ENCODE measurements at places on chromosomes 1 and 21.

DNA sequence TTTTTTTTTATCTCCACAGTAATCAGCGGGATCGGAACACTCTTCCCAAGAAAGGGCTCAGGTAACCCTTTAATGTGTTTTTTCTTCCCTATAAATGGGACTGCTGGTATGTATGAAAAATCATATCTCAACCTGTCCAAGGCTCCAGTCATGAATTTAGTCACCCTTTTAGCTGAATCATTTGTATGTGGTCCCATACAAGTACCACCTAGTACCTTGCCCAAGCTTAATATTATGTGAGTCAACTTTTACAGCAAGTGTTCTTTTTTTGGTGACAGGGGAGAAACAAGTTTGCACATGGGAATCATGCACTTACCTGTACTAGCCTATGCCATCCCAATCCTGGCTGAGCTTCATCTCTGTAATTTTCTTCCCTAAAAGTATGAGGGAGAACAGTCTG is 43.7 kb upstream of the IPO9 start:
- no peak for DNase-seq

DNA sequence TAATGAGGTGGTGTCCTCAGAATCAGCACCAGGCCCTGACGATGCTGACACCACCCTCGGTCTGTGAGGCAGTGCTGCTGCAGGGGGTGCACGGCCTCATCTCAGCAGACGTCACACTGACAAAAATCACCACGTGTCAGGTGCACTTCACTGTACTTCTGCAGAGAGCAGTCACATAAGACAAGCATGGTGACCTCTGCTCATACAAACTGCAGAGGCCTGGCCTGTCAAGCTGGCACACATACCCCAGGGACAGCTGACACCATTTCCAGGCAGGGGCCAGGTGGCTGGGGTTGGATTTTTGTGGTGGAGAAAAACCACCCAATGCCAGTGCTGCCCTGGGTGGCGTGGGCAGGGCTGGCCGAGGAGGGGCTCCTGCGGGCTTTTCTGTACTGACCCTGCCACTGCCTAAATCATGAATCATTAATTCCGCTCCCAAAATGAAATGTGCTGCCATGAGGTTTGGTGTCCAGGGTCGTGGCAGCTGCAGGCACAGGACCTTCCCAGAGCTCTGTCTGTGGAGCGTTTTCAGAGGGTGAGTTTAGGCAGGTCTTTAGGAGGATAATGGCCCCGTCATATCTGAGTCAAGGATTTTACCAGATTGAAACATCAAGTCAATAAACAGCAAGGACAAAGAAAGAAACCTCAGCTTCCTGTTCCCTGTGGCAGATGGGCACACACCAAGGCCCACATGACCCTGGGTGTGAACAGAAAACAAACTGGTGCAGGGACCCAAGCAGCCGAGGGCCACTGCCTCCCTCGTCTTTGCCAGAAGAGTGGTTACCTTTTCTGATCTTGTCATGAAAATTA is 33.4 kb upstream of the GPR153 start:
- no peak for DNase-seq

GRCh38 chr1:107264561-107264960 is 123.7 kb downstream of the NTNG1 start:
- DNase-seq: no peak

DNA sequence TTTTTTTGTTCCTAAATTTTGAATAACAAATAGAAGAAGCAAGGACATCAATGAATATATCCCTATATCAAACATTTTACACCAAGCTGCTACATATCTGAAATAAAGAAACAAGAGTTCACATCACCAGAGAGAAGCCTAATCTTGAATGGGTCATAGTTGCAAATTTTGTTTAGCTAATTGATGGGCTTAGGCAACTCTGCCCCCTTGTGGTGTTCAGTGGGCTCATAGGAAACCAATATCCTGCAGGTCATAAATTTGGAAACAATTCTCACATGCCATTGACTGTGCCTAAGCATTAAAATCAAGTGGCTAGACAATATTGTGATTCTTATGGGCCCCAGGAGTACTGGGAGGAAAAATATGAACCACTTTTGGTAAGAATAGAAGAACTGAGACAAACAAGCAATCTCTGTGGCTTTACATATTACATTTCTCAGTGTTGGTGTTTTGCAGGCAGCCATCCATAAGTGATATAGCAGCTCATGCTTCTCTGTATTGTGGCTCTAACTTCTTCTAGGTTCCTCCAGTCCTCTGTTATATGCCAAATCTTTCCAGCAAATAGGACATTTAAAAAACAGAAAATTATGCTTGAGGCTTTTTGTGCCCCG is 1262.8 kb upstream of the PRMT6 start:
- DNase-seq: no peak

DNA sequence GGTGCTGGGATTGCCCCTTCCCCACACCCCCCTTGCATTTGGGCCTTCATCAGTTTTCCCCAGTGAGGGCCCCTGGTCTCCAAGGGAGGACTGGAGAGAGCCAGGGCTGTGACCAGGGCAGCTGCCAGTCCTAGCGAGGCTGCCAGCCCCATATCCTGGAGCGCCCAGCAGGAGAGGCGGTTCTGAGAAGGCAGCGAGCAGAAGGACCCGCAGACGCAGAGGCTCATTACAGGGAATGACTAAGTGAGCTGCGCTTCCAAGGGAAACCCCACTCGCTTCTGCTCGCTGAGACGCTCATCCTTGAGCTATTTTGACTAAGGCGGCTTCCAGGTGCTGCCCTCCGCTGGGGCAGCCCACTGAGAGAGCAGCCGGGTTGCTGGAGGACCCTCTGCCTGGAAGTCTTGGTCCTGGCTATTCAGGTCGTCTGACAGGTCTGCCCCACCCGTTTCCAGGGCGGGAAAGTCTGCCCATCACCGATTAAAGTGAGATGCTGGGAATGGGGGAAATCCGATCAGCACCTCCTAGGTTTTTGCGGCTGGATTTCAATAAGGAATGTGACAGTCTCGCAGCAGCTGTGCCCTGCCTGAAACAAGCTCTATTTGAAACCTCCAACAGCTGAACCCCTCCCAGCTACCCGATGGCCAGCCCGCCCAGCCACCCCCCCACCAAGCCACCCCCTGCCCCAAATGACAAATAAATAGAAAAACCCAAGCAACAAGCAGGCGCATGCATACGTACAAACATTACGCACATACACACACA is 2.8 kb downstream of the KCNN3 start:
- no peak for DNase-seq

- DNase-seq: no peak
Observed at GRCh38 chr1:30664103-30664755, 59.2 kb downstream of the MATN1 start.

DNA sequence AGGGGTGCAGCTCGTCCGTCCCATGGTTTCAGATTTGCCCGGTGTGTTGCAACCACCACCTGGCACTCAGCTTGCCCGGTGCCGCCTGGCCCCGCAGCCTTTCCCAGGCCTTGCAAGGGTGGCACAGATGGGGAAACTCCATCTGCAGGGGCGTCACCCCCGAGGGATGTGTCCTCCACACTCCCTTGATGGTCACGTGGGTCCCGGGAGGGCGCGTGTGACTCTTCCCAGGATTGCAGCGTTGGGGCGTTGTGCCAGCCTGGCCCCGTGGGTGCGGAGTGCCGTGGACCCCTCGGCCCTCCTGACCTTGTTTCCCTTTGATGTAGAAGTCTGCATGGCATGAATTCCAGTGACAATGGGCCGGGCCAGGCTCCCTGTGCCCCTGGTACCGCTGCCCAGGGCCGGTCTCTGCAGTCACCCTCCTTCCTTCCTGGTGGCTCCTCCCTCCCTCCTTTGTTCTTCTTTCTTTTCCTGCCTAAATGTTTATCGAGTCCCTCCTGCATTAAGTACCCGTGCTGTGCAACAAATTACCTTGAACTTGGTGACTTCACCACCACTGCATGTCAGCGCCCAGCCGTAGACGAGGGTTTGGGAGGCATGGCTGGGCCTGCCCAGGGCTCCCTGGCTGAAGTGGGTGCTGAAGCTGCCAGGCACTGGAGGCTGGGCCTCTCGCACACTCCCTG is 22.9 kb downstream of the RRP1 start:
- DNase-seq: no peak

DNA sequence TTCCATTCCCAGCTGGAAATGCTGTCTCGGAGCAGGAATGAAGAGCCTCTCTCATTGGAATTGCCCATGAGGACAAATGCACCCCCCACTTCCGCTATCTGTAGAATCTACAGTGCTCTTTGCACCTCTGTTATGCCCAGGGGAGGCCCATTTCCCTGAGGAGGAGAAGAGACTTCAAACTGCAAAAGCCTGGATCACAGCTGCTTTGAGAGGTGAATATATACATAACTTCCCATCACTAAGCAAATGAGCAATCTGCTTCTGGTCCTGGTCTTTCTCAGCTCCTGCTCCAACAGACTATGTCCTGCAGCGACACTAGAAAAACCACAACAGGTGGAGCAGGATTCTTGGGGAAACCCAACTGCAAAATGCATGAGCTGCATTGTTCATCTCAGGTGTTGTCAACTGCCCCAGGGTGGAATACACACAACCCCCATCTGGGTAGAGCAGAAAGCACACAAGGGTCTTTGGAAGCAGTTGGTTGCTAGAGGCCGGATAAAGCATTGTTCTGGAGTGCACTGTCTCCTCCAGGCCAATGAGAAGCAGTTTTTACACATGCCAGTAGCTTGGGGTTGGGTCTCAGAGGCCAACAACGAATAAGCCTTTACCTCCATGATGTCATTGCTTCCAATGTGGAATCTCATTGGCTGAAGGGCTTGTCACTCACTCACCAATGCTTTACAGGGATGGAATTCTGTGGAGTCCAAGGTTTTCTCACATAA is 67.7 kb upstream of the RAB4A start:
- DNase-seq: no peak
